ENCODE measurements at places on chromosomes 3 and 15.

- no peak for DNase-seq
These were observed 392.2 kb downstream of the KCNH8 start for GRCh38 chr3:19540464-19540863.

GRCh38 chr3:127777332-127777731 is 45.0 kb downstream of the MGLL start:
- no peak for DNase-seq

GRCh38 chr3:136277115-136277514 is 27.0 kb downstream of the PCCB start:
- DNase-seq = no peak

GRCh38 chr3:127865941-127866340 is 43.6 kb upstream of the MGLL start:
- DNase-seq = peak; percentile 13

DNA sequence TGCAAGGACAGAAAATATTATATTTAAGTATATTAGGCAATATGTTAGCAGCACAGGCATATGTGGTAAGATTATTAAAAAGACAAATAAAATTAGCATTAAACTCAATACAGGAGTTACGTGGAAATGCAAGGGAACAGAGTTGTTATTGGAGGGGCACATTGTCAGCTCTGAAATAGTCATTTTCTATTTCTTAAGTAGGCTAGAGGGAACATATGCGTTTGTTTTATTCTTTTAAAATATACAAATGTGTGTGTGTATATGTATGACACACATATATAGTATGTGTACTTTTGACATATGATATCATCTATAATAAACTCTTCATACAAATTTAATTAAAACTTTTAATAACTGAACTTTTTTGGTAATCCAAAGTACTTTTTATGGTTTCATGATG is 22.8 kb upstream of the VEPH1 start:
- no peak for DNase-seq

GRCh38 chr3:138578141-138578540 is 15.9 kb downstream of the CEP70 start:
- DNase-seq = no peak

- DNase-seq = peak; percentile 55
These were observed 15.6 kb downstream of the FRMD4B start for GRCh38 chr3:69370156-69370883.

DNA sequence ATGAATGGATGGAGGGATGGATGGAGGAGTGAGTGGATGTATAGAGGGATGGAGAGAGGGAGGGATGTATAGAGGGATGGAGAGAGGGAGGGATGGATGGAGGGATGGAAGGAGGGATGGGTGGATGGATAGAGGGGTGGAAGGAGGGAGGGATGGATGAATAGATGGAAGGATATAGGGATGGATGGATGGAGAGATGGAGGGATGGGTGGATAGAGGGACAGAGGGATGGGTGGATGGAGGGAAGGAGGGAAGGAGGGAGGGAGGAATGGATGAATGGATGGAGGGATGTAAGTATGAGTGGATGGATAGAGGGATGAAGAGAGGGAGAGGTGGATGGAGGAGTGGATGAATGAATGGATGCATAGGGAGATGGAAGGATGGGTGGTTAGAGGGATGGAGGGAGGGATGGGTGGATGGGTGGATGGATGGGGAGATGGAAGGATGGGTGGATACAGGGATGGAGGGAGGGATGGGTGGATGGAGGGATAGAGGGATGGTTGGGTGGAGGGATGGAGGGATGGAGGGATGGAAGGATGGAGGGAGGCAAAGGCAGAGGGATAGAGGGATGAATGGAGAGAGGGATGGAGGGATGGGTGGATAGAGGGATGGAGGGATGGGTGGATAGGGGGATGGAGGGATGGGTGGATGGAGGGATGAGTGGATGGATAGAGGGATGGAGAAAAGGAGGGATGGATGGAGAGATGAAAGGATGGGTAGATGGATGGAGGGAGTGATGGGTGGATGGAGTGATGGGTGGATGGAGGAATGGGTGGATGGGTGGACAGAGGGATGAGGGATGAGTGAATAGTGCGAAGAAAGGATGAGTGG is 313.8 kb downstream of the UACA start:
- no peak for DNase-seq
